ENCODE measurements at places on chromosomes 11 and 22.
A peak's percentile ranks its signal among the peaks of the same experiment; 100 is the strongest.

- no peak for DNase-seq
Observed at GRCh38 chr11:10651656-10652361, 41.7 kb downstream of the IRAG1 start.

- no peak for DNase-seq
Observed at GRCh38 chr11:269146-269890, 8.9 kb upstream of the NLRP6 start.

- DNase-seq: no peak
Observed at GRCh38 chr11:46944356-46945075, 8.0 kb downstream of the CSTPP1 start.

DNA sequence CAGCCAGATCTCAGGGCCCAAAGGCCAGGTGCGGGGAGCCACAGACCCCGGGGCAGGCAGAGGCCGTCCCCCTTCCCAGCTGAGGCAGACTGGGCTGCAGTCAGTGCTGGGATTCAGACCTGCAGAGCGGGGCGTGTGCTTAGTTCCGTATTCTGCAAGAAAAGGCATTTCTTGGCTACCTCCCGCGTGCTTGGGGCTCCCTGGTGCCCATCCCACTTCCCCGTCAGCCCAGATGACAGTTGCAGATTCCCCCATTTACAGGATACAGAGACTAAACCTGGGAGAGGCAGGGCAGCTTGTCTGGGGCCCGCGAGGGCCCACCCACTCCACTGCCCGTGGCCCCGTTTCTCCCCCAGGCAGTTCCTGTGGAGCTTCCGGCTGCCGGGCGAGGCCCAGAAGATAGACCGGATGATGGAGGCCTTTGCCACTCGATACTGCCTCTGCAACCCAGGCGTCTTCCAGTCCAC, 18.3 kb downstream of the CYTH4 start:
- no peak for DNase-seq

GRCh38 chr11:110878513-110878912, 166.3 kb upstream of the ARHGAP20 start:
- DNase-seq: peak; percentile 61

DNA sequence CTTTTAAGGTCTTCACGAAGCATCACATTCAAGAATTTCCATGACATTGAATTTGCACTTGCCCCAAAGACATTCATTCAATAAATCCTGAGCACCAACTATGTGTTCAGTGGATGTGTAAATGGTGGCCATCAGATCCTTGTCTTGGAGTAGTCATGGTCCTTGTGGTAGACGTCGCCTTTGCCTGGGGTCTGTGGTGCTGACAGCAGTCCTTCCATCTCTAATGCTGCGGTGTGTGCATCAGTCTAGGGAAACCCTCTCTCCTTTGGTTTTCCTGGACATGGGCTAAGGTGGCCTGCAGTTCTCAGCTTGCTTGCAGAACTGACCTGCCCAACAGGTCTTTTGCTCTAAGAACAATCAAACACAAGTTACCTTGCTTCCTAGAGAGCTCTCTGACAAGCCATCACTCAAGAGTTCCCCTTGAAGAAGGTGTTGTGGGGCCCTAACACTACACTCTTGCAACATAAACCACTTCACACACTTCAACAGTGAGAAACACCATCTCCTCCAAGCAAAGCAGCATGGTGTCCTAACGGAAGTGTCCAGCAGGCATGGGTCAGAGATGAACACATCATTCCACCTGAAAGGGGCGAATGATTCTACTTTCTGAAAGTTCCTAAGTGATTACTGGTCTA, 72.1 kb downstream of the BUD13 start:
- no peak for DNase-seq

DNA sequence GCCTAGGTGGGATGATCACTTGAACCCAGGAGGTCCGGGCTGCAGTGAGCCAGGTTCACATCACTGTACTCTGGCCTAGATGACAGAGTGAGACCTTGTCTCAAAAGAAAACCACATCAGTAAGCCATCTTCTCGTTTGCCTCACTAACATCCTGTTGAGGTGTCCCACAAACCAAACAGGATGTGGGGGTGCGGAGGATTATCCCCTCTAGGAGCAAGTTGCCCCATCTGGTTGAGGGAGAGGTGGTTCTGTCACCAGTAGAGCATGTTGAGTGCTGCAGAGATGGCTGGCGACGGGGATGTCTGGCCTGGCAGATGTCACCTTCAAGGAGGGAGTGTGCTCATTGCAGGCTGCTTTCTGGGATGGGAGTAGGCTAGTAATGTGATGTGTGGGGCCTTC, 72.4 kb downstream of the ZNRF3 start:
- DNase-seq: no peak

GRCh38 chr11:55942785-55943392, 6.7 kb upstream of the OR5I1 start:
- peak; percentile 2 for DNase-seq

DNA sequence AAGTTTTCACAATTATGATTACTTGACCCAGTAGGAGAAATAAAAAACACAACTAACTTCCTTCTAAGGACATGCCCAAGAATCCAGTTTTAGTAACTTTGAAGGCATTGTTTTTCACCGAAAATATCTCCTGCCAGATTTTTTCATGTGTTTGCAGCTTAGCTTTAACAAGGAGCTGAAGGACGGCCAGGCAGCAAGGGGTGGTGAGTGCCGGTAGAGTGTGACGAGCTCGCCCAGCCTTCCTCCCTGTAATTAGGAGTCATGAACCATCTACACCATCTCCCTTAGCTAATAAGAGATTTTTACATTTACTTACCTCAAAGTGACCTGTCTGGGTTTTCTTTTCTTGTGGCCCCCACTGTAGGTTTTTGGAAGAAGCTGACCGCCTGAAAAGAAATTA, 72.0 kb downstream of the BMAL1 start:
- no peak for DNase-seq

- DNase-seq: no peak
Observed at GRCh38 chr11:64987998-64988854, 8.5 kb downstream of the BATF2 start.

GRCh38 chr11:35420371-35420770, 1.0 kb upstream of the SLC1A2 start:
- DNase-seq: no peak

DNA sequence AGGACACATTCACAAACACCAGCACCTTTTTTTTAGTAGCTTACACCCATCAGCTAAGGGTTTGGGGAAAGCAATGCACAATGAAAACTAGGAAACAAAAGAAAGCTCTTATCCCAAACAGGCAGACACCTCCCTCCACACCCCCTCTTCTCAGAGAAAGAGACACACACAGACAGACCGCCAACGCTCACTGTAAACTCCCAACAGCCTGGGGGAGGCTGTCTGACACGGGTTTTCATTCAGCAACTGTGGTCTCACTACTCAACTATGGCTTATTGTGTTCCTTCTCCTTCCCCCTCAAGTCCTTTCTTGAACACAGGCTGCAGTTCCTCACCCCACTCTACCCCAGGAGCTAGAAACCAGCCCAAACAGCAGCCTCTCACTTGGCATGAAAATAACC, 123.4 kb downstream of the C11orf58 start:
- no peak for DNase-seq

DNA sequence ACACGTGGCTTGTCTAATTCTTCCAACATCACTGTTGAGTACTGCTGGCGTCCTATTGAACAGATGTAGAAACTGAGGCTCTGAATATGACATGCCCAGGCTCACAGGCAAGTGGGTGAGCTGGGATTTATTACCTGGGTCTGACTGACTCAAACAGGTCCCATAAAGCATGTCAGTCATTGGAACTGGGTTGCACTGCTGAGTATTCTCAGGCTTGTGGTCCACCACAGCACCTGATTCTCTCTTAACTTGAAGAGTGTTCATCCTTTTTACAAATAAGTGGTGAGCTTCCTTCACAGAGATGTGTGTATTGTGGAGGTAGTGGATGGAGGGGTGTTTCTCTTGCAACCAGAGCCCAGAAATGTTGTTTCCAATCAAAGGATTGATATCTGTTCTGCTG, 44.5 kb downstream of the SC5D start:
- no peak for DNase-seq

DNA sequence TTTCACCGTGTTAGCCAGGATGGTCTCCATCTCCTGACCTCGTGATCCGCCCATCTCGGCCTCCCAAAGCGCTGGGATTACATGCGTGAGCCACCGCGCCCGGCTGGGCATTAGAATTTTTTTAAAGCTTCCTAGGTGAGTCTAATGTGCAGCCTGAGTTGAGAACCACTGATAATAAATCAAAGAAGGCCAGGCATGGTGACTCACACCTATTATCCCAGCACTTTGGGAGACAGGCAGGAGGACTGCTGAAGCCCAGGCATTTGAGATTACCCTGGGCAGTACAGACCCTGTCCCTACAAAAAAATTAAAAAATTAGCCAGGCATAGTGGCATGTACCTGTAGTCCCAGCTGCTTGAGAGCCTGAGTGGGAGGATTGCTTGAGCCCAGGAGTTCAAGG, 13.7 kb downstream of the MEI1 start:
- no peak for DNase-seq

DNA sequence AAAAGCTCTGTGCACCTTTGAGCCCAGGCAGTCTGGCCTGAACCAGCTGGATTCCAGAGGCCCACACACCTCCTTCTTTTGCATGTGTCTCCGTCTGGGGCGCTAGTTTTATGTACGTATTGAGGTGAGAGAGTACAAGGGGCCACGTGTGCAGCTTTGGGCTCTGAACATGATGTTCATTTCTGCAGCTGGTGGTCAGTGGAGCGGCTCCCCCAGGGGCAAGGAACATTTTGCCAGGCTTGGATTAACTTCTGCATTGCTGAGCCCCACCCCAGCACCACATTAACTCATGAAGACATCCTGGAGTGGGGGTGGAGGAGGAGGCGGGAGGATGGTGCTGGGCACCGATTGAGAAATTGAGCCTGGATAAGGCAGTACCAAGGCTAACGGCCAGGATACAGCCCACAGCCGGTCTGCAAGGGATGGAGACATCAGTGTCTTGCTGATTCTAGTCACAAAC, 13.8 kb downstream of the USP2 start:
- DNase-seq: no peak

GRCh38 chr22:34879001-34879400, 187.0 kb upstream of the ISX start:
- no peak for DNase-seq

- DNase-seq: no peak
Observed at GRCh38 chr11:11163236-11163635, 189.8 kb downstream of the CSNK2A3 start.

GRCh38 chr11:11265994-11266606, 87.0 kb downstream of the CSNK2A3 start:
- DNase-seq: no peak

DNA sequence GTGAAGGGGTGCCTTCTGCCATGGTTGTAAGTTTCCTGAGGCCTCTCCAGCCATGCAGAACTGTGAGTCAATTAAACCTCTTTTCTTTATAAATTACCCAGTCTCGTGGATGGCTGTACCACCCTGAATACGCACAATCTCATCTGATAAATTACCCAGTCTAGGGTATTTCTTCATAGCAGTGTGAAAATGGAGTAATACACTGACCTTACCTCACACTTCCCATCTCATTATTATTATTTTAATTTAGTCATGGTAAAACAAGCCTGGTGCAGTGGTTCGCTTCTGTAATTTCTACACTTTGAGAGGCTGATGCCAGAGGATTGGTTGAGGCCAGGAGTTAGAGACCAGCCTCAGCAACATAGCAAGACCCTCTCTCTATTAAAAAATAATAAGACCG, 30.5 kb upstream of the CYB5R3 start:
- DNase-seq: no peak
